ENCODE measurements at places on chromosomes 16 and 17.

DNA sequence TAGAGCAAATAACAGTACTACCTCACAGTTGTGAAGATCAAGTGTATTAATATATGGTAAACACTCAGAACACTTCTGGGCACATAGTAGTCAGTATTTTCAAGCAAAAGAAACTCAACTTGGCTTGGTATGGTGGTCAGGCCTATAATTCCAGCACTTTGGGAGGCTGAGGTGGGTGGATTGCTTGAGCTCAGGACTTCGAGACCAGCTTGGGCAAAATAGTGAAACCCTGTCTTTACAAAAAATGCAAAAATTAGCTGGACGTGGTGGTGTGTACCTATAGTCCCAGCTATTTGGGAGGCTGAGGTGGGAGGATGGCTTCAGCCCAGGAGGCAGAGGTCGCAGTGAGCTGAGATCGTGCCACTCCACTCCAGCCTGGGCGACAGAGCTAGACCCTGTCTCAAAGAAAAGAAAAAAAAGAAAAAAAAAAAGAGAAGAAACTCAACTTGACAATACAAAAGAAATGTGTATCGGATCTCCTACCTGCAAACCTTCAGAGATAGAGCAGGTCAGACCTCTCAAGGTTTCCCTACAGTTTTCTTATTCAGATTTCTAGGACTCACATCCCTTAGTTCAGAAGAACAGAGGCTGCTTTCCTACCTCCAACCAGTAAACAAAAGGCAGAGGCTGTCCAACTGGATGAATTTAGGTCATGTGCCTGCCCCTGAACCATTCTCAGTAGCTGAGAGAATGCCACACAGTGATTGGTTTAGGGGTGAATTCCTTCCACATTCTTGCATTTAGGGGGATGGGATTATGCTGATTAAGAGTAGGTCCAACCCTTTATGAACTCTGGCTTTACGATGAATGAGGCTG lies 1.7 kb upstream of the KPNA2 start:
- peak; percentile 58 for DNase-seq

- DNase-seq: no peak
Observed at GRCh38 chr17:74921026-74921681, 1.9 kb downstream of the USH1G start.

DNA sequence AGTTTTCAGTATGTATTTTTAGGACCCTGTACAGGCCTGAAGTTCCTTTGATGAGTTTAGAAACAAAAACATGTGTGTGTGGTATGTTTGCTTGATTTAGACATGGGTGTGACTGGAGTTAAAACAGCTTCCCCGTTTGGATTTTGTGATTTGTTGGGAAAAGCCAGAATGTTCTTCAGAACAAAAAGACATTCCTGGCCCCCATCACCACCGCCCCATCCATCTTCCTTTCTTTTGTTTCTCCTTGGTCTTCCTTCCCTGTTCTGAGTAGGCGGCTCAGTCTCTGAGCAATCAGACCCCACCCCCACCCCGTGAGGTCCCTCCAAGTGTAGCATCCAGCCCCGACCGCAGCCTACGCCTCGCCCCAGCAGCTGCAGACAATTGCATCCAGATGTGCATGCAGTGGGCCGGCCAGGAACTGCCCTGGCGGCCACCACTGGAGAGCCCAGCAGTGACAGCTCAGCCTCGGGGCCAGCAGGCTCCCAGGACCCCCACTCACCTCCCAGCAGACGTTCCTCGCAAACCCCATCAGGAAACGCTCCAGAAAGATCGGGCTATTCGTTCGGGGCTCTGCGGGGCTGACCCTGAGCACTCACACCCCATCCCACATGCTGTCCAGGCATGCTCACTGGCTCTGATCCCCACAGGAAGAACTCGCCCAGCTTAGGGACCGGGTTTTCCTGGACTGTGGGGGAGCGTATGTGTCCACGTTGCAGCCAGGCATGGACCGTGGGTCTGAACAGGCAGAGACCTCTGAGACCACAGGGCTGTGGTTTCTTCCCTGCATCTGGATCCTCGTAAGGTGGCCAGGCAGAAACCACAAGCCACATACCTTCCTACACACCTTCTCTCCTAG lies 99.8 kb upstream of the CDH5 start:
- no peak for DNase-seq

- no peak for DNase-seq
Observed at GRCh38 chr17:18031955-18032354, 7.0 kb downstream of the ATPAF2 start.

GRCh38 chr16:88469615-88470395 lies 16.7 kb downstream of the ZFPM1 start:
- no peak for DNase-seq

- no peak for DNase-seq
Observed at GRCh38 chr17:61260071-61260797, 139.4 kb upstream of the TBX2 start.

DNA sequence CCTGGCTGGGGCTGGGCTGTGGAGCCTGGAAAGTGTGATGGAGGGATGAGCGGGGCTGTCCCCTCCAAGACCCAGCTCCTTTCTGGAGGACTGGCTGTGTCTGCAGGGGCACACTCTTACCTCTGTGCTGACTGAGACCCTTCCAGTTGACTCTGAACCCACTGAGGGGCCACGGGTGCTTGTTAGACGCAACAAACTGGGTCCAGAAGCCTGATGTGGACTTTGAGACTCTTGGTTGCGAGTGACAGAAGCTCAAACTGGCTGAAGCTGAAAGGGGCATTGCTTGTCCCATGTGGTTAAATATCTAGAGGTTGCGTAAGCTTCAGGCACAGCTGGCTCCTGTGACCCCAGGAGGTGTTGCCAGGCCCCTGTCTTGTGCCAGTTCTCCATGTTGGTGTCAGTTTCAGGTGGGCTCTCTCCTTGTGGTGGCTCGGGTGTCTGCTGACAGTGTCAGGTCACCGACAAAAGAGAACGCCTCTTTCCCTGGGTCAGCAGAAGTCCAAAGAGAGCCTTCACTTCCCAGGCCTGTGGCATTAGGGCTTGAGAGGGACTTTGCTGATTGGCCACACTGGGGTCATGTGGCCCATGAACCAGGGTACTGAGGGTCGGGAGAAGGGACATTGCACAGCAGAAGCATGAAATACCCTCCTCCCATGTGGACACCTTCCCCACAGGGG lies 16.7 kb downstream of the ADCY7 start:
- no peak for DNase-seq

DNA sequence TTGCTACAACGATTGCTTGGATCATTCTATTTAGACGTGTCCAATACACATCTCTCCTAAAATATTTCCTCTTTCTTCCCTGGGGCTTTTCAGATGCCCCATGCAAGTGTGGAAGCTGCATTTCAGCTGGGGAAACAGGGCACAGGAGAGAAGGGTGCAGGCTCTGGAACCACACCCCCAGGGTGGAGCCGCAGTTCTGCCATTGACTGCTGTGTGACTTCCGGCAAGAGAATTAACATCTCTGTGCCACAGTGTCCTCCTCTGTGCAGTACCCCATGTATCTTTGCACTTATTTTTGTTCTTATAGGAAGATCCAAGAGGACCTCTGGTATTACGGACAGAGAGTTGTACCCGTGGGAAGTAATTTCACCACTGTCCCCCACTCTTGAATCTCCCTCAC lies 405.3 kb upstream of the EEF2KMT start:
- no peak for DNase-seq

DNA sequence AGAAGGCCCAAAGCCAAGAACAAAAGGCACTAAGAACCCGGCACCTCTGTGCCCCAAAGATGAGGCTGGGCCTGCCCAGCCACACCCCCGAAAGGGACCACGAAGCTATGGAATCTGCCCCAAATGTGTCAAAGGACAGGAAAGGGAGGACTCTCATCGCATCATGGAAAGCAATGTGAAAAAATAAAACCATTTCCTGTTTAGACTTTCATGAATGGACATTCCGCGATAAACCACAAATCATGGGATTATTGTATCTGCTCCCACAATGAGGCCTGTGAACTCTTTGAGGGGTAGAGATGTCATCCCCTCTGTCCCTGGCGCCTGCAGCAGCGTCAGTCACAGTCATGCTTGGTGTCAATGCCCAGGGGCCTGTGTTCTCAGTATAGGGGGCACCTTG lies 135.0 kb downstream of the COPRS start:
- no peak for DNase-seq

DNA sequence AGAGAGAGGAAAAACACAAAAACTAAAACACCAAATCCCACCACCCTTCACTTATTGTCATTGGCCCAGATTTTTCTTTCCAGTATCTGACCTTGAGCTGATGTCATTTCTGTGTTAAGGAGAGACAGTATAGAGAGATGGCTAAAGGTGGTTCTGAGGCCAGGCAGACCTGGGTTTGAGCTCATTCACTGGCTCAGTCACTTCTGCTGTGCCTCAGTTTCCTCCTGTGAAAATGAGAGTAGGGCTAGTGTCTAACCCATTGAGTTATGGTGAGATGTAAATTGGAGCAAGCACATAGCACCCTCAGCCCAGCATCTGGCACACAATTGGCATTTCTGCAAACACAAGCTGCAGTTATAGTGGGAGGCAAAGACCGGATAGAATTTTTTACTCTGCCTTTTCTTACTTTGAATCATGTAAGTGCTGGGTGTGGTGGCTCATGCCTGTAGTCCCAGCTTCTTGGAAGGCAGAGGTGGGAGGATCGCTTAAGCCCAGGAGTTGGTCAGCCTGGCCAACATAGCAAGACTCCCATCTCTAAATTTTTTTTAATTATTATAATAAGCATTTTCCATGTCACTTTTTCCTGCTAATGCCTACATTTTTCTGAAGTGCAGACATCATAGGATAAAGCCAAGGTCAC lies 6.4 kb upstream of the KIFC3 start:
- no peak for DNase-seq

- DNase-seq: no peak
Observed at GRCh38 chr17:37130984-37131446, 182.3 kb downstream of the AATF start.

- peak; percentile 65 for DNase-seq
Observed at GRCh38 chr17:80890921-80891396, 100.7 kb upstream of the CHMP6 start.

- DNase-seq: no peak
Observed at GRCh38 chr16:84178146-84178765, 8.6 kb downstream of the TAF1C start.

GRCh38 chr16:84596801-84597527 lies 20.9 kb downstream of the COTL1 start:
- no peak for DNase-seq

GRCh38 chr17:50192144-50192617 lies 9.2 kb downstream of the COL1A1 start:
- DNase-seq: no peak

DNA sequence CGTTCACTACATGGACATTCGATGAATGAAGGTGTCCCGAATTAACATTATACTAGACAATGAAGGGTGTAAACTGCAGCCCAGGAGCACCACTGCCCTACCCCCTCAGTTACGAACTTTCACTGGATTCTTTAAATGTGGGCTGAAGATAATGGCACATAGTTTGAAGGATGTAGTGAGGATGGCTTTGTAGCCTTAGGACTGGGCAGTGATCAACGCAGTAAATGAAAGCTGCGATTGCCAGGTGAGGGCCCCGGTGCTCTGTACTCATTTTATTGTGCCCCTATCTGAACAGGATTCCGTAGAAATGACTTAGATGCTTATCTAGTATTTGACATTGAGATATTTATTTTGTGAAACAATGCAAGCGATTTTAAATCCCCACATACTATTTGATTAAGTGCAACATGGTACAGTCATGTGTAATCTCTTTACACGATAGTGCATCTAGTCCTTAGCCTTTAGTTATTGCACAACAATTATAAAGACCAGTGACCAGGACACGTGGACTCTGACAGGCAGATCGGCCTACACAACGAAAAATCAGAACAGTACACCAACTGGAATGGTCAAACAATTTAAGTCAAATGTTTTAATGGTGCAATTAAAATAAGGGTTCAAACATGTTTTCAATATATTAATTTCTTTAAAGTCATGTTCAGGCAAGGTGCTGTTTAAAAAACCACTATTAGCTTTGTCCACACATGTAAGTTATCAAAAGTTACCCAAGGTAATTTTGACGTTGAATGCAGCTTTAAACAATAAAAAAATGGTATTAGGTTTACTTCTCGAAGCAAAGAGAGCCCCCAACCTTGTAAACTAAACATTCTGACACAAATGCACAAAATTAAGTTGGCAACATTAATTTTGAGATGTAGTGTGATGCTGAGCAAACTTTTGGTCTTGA lies 17.4 kb upstream of the ERN1 start:
- DNase-seq: peak; percentile 55

GRCh38 chr16:89561142-89561883 lies 831 bp downstream of the RPL13 start:
- DNase-seq: no peak

GRCh38 chr16:17273142-17273561 lies 197.6 kb downstream of the XYLT1 start:
- DNase-seq: peak; percentile 20

GRCh38 chr17:78112518-78113471 lies 15.8 kb downstream of the TMC6 start:
- DNase-seq: peak; percentile 65
